ENCODE measurements at places on chromosomes 4 and X.

GRCh38 chrX:85024562-85024961 lies 20.9 kb downstream of the APOOL start:
- DNase-seq = no peak

DNA sequence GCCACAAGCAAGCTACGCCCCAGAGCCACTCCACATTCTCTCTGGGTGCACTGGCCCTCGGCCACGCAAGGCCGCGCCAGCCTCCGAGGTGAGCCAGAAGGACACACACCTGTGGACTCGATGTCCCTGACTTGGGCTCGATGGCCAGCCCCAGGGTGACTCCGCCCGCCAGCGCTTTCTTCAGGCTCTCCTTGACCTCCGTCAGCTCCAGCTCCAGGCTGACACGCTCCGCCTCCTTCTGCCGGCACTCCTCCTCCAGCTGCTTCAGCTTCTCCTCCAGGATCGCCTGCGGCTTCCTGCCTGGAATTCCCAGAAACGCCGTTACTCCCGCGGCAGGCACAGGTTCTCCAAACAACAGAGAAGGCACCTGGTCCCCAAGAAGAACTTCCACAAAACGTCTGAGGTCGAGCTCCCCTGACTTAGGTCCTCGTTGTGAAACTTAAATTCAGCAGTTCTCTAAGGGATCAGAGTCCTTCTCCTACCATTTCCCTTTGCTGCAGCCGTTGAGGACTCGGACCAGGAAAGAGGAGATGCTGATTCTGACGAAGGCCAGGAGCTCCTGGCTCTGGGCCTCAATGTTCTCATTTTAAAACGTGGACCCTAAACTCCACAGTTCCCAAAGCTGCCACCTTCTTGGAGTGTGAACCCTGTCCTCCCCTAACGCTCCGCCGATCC lies 166.8 kb downstream of the AFAP1 start:
- DNase-seq = no peak

- no peak for DNase-seq
Measured at GRCh38 chrX:101774340-101774739, 114.7 kb upstream of the ARMCX2 start.

- DNase-seq = no peak
Measured at GRCh38 chr4:31737419-31737818, 1017.2 kb downstream of the PCDH7 start.

- no peak for DNase-seq
Measured at GRCh38 chr4:51932261-51932660, 87.9 kb downstream of the LRRC66 start.

DNA sequence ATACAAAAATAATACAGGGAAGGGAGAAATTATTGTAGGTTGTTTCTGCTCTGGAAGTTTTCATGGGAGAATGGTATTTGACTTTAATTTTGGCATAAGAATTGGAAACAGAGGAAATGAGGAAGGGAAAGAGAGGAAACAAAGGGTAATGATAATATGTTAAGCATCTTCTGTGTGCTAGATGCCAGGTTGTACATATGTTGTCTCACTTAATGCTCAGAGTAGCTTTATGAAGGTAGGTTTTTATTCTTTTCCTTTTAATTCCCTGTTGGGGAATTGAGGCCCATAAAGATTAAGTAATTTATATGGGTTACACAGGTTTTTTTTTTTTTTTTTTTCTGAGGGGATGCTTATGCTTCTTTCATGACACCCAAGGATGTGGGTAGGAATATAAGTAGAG lies 19.2 kb downstream of the BLTP1 start:
- no peak for DNase-seq

- no peak for DNase-seq
Measured at GRCh38 chrX:122363112-122363795, 820.8 kb upstream of the GRIA3 start.

DNA sequence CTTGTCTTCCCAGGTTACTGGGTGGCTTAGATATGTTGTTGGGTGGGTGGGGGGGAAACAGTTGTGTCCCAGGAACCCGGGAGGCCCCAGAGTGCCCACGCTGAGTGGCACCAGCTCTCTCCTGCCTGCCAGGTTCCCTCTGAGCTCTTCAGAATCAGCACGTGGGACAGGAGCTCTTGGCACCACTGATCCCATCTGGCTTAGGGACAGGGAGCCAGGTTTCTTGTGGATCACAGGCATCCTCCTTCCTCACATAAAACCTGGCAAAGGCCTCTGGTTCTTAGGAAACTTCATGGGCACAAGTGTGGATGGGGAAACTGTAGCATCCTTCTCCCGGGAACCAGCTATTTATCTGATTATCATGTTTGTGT lies 3.4 kb downstream of the GPR78 start:
- no peak for DNase-seq

DNA sequence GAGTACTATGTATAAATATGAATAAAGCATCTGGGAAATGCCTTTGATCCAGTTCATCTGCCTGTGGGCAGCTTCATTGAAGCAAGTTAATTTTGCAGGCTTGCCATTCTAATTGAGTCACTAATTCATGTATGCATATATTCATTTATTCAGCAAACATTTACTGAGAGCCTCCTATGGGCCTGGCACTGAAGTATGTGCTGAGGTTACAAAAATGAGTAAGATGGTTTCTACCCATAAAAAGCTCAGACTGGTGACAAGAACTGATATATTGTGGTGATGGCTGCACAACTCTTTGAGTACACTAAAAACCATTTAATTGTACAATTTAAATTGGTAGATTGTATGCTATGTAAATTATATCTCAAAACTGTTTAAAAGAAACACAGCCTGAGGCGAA lies 1.1 kb upstream of the MRPL1 start:
- DNase-seq = no peak

DNA sequence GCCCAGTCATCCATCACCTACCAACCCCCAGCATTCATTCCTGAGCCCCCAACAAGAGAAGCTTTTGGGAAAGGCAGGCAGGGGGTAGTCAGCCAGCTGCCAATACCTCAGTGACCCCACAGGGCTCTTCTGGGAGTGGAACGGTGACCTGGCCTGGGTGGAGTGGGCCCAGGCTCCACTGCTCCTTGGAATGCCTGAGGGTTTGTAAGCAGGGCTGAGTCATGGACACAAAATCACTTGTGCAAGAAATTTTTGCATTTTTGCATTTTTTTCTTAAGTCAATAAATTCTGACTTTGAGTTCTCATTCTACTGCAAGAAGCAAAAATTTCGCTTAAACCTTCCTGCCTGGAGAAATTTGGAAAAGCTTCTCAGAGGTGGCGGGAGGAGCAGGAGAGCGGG lies 18.5 kb downstream of the SORCS2 start:
- no peak for DNase-seq

DNA sequence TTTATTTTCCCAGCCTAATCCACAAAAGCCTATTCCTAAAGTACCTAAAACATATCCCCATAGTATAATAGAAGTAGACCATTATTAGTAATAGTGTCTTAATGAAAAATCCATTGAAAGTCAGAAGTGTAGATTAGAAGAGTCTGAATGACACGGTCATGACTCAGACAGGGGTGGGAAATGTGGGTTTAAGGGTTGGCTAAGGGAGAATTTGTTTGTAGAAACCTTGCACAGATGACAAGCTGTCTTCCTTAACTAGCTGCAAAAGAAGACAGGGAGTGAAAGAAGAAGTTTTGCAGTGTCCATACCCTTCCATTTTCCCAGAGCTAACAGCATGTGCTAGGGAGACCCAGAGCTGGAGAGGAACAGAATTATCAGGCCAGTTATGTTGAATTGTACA lies 242.7 kb upstream of the ETNPPL start:
- DNase-seq = no peak

- DNase-seq = no peak
Measured at GRCh38 chrX:106952988-106953387, 32.8 kb downstream of the CLDN2 start.

GRCh38 chr4:125123570-125124109 lies 191.1 kb upstream of the FAT4 start:
- no peak for DNase-seq

GRCh38 chr4:130478406-130478805 lies 1382.5 kb downstream of the C4orf33 start:
- DNase-seq = no peak

GRCh38 chrX:112148397-112148796 lies 65.8 kb upstream of the TRPC5 start:
- DNase-seq = no peak

DNA sequence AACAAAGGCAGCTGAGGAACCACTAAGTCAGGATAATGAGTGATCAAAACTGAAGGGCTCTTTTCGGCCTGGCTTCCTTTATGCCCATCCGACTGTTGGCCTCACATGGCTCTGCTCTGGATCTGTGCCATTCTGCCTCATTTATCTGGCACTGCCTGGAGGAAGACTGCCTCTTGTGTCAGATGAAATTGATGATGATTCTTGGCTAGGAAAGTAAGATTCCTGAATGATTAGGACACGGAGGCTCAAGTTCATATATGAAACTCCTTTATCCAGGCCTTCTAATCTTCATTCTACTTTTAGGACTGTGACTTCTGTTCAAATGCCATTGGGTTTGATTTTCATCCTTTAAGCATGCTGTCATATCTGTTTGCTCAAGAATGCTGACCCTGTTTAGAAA lies 475.4 kb upstream of the RPS6KA3 start:
- DNase-seq = peak; percentile 65

DNA sequence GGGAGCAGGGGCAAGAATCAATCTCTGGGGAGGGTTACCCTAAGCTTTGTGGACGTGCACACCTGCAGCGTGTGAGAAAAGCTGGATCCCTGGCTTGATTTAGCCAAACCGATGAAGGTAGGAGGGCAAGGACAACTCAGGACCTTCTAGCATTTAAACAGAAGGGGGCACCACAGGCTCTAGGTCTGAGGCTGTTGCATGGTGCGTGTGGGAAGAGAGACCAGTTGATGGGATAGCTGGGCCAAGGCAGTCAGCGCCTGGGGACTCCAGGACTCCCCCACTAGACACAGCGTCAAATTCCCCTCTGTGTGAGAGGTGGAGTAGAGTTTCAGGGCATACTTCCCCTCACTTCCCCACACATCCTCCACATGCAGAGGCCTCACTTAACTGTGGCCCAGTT lies 4.3 kb downstream of the GABRQ start:
- peak; percentile 42 for DNase-seq

- DNase-seq = no peak
Measured at GRCh38 chr4:168907119-168907698, 102.8 kb downstream of the CBR4 start.

- no peak for DNase-seq
Measured at GRCh38 chr4:83417566-83417965, 38.1 kb downstream of the HELQ start.

- DNase-seq = no peak
Measured at GRCh38 chr4:64272432-64272831, 136.8 kb downstream of the TECRL start.

DNA sequence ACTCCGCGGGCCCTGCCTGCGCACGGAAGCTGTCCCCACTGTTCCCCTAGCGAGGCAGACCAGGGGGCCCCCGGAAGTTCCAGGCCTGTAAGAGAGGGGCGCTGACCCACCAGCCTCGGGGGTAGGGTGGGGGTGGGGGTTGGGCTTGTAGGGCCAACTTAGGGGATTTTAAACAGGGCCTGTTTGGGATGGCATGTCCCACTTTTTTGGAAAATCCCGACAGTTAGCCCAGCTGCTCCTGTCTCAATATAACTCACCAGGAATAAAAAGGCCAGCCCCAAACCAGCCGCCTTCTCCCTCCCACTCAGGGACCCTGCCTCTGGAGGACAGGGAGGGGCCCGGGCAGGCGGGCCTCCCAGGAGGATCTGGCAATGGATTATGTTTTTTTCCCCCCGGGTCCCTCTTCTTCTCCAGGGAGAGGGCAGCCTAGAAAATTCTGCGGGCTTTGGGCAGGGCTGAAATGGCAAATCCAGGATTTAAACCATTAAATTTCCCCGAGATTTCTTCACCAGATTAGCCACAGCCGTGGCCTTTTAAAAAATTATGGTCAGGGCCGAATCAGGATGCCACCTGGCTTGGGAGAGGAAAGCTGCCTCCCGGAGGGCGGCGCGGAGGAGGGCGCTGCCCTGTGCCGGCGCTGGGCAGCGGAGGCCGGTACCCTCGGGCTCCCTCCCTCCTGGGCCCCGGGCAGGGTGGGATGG lies 957 bp downstream of the PPP2R2C start:
- no peak for DNase-seq

GRCh38 chrX:81866873-81867272 lies 665.0 kb downstream of the SH3BGRL start:
- no peak for DNase-seq

DNA sequence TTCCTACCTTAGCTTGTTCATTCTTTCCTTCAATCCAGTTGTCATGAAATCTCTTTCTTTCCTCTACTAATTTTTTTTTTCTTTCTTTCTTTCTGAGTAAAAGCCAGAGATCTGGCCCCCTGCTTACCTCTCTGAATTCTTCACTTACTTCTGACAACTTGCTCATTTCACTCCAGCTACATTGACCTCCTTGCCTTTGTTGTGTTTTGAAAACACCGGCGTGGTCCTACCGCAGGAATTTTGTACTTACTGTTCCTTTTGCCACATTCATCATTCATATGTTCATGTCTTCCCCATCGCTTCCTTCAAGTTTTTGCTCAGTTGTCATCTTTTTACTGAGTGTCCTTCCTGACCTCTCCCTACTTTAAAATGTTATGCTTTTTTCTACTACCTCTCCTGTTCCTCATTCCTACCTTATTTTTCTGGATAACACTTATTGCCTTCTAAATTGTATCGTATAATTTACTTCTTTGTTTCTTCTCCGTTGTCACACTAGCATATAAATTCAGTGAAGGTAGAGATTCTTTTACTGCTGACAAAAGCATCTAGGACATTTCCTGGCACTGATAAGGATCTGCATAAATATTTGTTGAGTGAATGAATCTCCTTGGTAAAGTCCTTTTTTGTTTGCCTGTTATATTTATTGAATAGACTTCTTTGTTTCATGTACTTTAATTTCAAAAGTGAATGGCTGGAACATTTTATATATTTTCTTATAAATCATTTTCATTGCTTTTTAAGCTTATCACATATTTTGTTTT lies 74.4 kb downstream of the NFKB1 start:
- no peak for DNase-seq
